ENCODE measurements at places on chromosomes 7 and 10. TPM values are rescaled to one million over a fixed set of nuclear protein-coding genes. Genes with fewer than 3 reads are reported as not detected.

The ATAD1 gene
- 0.81 TPM for total RNA-seq

The BMS1 gene
- 15.4 TPM for total RNA-seq

The SLC13A1 gene
- not detected for total RNA-seq

The SYPL1 gene
- 57.8 TPM for total RNA-seq

The TBRG4 gene
- 106 TPM for total RNA-seq

The CDCA7L gene
- total RNA-seq, result 109 TPM

The TAS2R3 gene
- 0.08 TPM for total RNA-seq

The MAGI2 gene
- total RNA-seq, result 1.1 TPM

The SPRN gene
- total RNA-seq, result not detected

The GPR15LG gene
- not detected for total RNA-seq

The OLAH gene
- total RNA-seq, result not detected

The HOGA1 gene
- total RNA-seq, result 0.97 TPM
